Activated naive CD4-positive, alpha-beta T cell treated with anti-CD3 and anti-CD28 coated beads for 36 hours (primary cell): ENCODE measurements at places on chromosomes 6 and 20. TPM values are rescaled to one million over a fixed set of nuclear protein-coding genes. Genes with fewer than 3 reads are reported as not detected.

DNA sequence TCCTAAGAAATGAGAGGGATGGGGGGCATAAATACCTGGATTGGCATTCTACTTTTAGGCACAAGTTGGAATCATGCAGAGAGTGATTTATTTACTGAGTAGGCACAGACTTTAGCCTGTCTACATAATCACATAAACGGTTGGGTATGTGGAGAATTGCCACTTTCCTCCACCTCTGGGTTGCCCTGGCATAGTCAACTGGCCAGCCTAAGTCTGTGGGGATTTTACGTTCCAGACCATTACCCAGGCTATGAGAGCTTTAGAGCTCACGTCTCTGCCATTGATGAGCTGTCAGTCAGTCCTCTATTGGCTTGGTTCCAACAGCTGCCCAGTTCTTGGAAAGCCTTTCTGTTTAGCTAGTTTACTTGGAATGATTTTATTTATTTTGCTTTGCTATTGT, 5.0 kb upstream of the BHLHE23 start:
- peaks cover 21% of the 10 kb centered on the region for H3K4me1 ChIP-seq
- H3K36me3 ChIP-seq: peaks cover 7% of the 10 kb centered on the region
- H3K4me3 ChIP-seq: no peak overlapping the region
- no peak for DNase-seq
- H3K27ac ChIP-seq: no peak overlapping the region
- H3K27me3 ChIP-seq: peaks cover 59% of the 10 kb centered on the region

GRCh38 chr20:37278966-37279590, 10.4 kb upstream of the MANBAL start:
- no peaks in the 10 kb centered on the region for H3K27me3 ChIP-seq
- H3K4me1 ChIP-seq: peaks cover 7% of the 10 kb centered on the region
- H3K4me3 ChIP-seq: no peak overlapping the region
- DNase-seq: no peak

The RHAG gene
- not detected for total RNA-seq

DNA sequence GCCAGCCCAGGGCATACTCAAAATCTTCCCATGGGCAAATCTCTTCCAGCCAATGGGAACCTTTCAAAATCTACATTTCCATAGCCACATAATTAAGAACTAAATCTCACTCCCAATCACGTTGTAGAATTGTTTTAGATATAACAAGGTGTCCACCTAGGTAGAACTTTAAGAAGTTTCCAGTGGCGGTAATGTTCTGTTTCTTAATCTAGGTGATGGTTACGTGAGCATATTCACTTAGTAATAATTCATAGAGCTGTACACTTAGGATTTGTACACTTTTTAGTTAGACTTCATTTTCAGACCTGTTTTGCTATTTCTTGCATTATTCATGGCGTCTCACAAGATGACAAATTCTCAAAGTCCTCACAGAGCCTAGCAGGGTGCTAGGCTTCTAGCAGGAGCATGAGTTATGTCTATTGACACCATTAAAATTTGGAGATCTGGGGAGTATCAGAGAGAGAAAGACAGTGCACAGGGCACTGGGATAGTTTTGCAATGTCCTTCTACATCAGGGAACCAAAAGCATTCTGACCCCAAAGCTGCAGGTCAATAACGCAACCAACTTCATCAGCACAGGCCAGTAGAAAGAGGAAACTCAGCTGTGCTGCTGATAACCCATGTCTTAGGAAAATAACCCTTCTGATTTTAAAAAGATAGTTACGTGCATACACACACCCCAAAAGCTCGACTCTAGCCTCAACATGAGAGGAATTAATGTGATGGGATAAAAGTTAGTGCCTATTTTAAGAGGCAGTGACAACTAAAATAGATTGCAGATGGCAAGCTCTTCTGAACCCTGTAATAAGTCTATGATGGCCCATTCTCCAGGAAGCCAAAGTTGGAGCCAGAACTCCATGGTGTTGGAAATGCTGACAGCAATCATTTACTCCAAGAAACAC, 518.1 kb upstream of the JARID2 start:
- H3K27me3 ChIP-seq: no peaks in the 10 kb centered on the region
- no peak overlapping the region for H3K27ac ChIP-seq
- DNase-seq: no peak
- no peak overlapping the region for H3K4me3 ChIP-seq
- H3K36me3 ChIP-seq: peaks cover 3% of the 10 kb centered on the region
- peaks cover 63% of the 10 kb centered on the region for H3K4me1 ChIP-seq

The PSMF1 gene
- 138 TPM for total RNA-seq

The CALHM4 gene
- total RNA-seq: not detected

The MYL9 gene
- total RNA-seq: not detected

- H3K4me3 ChIP-seq: no peak overlapping the region
- peaks cover 71% of the 10 kb centered on the region for H3K4me1 ChIP-seq
- no peaks in the 10 kb centered on the region for H3K27me3 ChIP-seq
These were observed 1.5 kb upstream of the SIRPB1 start for GRCh38 chr20:1621316-1621715.

DNA sequence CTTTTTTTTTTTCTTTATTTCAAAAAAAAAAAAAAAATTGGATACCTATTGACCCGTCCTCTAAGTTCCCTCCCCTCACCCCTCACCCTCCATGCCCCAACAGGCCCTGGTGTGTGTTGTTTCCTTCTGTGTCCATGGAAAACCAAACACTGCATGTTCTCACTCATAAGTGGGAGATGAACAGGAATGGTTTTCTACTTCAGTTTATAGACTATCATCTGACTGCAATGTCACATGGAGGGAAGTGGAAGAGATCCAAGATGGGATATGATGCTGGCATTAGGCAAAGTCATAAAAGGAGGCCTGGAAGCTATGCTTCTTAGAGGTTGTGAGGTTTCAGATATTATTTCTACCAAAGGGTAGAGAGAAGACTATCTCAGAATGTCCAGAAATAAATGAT, 237.5 kb downstream of the MAFB start:
- no peak overlapping the region for H3K4me3 ChIP-seq
- H3K4me1 ChIP-seq: no peaks in the 10 kb centered on the region
- no peak overlapping the region for H3K27ac ChIP-seq
- no peak for DNase-seq

DNA sequence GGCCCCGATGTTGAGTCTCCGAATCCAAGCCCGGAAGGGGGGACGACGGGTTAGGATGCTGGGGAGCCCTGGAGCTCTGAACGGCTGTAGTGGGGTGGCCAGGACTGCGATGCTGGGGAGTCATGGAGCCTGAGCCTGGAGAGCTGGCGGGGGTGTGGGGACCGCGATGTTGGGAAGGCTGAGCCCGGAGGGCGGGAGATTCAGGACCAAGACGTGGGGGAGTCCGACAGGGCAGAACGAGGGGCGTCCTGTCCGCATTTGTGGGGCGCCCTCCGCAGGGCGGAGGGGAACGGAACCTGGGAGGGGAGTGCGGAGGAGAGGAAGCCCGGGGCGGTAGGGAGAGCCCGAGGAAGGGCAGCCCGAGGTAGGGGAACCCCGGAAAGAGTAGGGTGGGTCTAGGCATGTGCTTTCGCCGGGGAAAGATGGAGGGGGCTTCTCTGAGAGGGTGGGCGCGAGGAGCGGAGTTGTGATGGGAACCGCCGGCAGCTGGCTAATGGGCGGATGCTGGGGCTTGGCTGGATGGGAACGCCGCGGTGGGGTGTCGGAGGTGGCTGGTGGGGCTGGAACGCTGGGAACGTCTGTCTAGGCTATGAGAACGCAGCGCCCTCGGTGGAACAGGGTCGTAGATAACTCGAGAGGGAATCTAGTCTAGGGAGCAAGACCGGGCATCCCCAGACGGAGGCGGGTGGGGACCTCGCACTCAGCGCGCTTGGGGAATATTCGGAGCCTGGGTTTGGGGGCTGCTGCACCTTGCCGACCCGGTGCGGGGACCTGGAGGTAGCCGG, 684 bp downstream of the PAQR8 start:
- peak overlapping the region; percentile 86 for H3K27ac ChIP-seq
- H3K4me3 ChIP-seq: peak overlapping the region; percentile 94
- H3K4me1 ChIP-seq: peaks cover 45% of the 10 kb centered on the region
- peak; percentile 63 for DNase-seq

DNA sequence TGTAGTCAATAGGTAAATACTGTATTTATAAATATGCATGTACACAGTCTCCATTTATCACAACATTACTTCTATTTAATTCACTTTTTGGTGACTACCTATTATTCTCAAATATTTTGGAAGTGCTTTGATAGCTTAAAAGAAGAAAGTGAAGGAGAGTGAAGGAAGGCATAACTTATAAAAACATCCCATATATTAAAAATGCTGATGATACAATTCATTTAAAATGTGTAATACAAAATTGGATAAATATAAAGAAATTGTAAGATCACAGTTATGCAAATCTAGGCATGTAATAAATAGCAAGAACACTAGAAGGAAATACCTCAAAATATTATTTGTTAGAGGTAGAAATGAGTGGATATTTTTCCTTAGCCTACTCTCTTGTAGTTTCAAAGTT, 111.6 kb upstream of the ADTRP start:
- H3K27me3 ChIP-seq: no peaks in the 10 kb centered on the region
- no peak overlapping the region for H3K27ac ChIP-seq
- DNase-seq: no peak
- peaks cover 2% of the 10 kb centered on the region for H3K4me1 ChIP-seq

GRCh38 chr20:58374027-58374850, 14.8 kb upstream of the VAPB start:
- DNase-seq: no peak
- H3K4me1 ChIP-seq: peaks cover 1% of the 10 kb centered on the region
- H3K27ac ChIP-seq: no peak overlapping the region
- H3K4me3 ChIP-seq: no peak overlapping the region
- peaks cover 12% of the 10 kb centered on the region for H3K27me3 ChIP-seq

- peaks cover 19% of the 10 kb centered on the region for H3K4me1 ChIP-seq
- DNase-seq: no peak
- no peaks in the 10 kb centered on the region for H3K36me3 ChIP-seq
- H3K27ac ChIP-seq: peak overlapping the region; percentile 57
These were observed 29.1 kb upstream of the PKIG start for GRCh38 chr20:44552950-44553908.

GRCh38 chr6:162379757-162380409, 347.7 kb downstream of the PRKN start:
- no peak for DNase-seq
- no peaks in the 10 kb centered on the region for H3K36me3 ChIP-seq
- no peak overlapping the region for H3K27ac ChIP-seq
- no peak overlapping the region for H3K4me3 ChIP-seq
- H3K27me3 ChIP-seq: no peaks in the 10 kb centered on the region

- no peak overlapping the region for H3K4me3 ChIP-seq
- no peaks in the 10 kb centered on the region for H3K27me3 ChIP-seq
- H3K36me3 ChIP-seq: no peaks in the 10 kb centered on the region
- H3K27ac ChIP-seq: no peak overlapping the region
- DNase-seq: no peak
These were observed 683.4 kb downstream of the RNF144B start for GRCh38 chr6:19070520-19070919.

DNA sequence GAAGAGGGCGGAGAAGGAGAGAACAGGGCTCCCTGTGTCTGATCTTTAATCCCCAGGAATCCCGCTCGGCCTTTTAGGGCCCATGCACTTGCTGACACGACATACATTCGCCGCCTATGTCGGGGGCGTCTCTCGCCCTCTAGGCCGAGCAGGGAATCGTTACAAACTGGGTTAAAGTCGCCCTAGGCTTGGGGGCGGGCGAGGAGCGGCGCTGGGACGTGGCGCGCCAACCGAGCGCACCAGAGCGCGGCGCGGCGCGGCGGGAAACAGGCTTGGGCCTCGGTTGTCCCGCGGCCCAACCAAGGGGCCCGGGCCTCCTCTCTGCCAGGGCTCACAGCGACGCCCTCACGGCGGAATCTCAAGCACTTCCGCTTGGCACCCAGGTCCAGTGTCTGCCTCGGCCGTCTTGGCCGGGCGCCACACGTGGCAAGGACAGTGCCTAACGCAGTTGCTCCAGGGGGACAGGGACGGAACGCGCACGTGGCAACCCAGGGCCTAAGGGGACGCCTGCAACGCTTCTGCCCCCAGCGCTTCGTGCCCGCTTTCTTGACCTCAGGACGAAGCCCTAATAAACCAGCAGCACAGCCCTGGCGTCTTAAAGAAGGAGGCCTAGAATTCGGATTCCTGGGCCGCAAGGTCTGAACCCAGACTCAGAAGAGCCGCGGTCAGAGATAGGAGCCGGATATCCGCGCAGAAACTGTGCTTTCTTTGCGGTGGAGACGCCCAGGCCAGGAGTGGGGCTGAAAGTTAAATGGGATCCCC, 71.5 kb downstream of the NCR2 start:
- no peak overlapping the region for H3K4me3 ChIP-seq
- no peak for DNase-seq
- no peaks in the 10 kb centered on the region for H3K36me3 ChIP-seq
- H3K27ac ChIP-seq: no peak overlapping the region
- H3K27me3 ChIP-seq: peaks cover 10% of the 10 kb centered on the region

GRCh38 chr20:38973107-38973506, 11.0 kb downstream of the DHX35 start:
- peaks cover 16% of the 10 kb centered on the region for H3K36me3 ChIP-seq
- H3K4me1 ChIP-seq: peaks cover 3% of the 10 kb centered on the region
- H3K4me3 ChIP-seq: no peak overlapping the region

- H3K4me1 ChIP-seq: peaks cover 9% of the 10 kb centered on the region
- no peaks in the 10 kb centered on the region for H3K36me3 ChIP-seq
- H3K27ac ChIP-seq: no peak overlapping the region
- no peak overlapping the region for H3K4me3 ChIP-seq
- DNase-seq: no peak
These were observed 41.4 kb upstream of the GATA5 start for GRCh38 chr20:62517168-62517567.

DNA sequence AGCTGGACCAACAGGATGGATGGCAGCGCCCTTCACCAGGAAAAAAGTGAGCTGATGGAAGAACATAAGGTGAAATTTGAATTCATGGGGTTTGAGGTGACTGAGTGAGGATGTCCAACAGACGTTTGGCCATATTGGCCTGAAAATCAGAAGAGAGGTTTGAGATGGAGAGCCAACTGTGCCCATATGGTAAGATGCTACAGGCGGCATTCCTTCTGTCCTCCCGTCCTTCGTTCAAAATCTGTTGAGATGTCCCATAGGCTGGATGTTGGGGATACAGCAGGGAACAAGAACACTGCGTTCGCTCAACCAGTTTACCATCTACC, 468 bp upstream of the CMTR1 start:
- H3K27me3 ChIP-seq: no peaks in the 10 kb centered on the region
- H3K4me1 ChIP-seq: peaks cover 32% of the 10 kb centered on the region
- peaks cover 18% of the 10 kb centered on the region for H3K36me3 ChIP-seq
- peak overlapping the region; percentile 91 for H3K27ac ChIP-seq
- no peak for DNase-seq

The BHLHE23 gene
- not detected for total RNA-seq

The SLC13A3 gene
- total RNA-seq: not detected

GRCh38 chr6:113073611-113074191, 726.6 kb downstream of the RFPL4B start:
- no peaks in the 10 kb centered on the region for H3K36me3 ChIP-seq
- DNase-seq: no peak
- no peak overlapping the region for H3K4me3 ChIP-seq

The CLDN20 gene
- total RNA-seq: not detected

The NOX3 gene
- not detected for total RNA-seq

The COL9A3 gene
- total RNA-seq: not detected

The DDO gene
- not detected for total RNA-seq

- H3K27ac ChIP-seq: no peak overlapping the region
- no peaks in the 10 kb centered on the region for H3K36me3 ChIP-seq
- no peak for DNase-seq
- H3K27me3 ChIP-seq: no peaks in the 10 kb centered on the region
- no peak overlapping the region for H3K4me3 ChIP-seq
These were observed 19.4 kb upstream of the CCN5 start for GRCh38 chr20:44695674-44696300.

GRCh38 chr6:39389484-39389767, 66.9 kb upstream of the KCNK16 start:
- H3K27ac ChIP-seq: no peak overlapping the region
- no peak for DNase-seq
- no peaks in the 10 kb centered on the region for H3K36me3 ChIP-seq
- H3K4me3 ChIP-seq: no peak overlapping the region
- no peaks in the 10 kb centered on the region for H3K4me1 ChIP-seq
